ENCODE measurements at places on chromosomes 2 and 18.
A peak's percentile ranks its signal among the peaks of the same experiment; 100 is the strongest.

DNA sequence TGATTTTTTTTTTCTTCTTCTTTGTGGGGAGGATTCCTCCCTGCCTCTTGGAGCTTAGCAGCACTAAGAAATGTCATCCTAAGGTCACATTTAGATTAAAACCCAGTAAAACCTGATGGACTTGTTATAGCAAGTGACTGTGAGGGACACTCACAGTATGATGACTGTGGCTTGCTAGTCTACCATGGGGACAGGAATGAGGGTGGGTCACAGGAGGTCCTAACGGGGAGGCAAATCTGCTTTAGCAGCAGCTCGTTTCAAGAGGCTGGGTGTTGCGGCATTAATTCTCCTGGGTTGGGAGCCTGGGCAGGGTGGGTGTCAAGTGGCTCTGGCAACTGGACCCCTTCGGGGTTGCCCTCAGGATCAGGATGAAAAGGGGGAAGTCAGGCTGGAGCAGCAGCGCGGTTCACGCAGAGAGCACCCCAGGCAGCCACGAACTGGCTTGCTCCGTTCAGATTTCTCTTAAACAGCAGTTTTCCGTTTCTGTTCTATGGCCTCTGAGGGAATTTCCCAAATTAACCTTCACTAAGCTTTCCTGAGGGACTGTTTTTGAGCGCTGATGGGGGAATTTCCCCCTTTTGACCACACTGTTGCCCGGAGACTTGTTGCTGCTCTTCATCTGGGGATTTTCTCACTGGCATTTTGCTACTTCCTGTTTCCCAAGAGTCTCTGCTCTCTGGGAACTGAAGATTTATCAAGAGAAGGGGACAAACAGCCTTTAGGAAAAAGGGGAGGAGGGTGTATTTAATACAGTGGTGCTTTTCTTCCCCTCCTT, 59.8 kb upstream of the PELI1 start:
- DNase-seq = peak; percentile 57

DNA sequence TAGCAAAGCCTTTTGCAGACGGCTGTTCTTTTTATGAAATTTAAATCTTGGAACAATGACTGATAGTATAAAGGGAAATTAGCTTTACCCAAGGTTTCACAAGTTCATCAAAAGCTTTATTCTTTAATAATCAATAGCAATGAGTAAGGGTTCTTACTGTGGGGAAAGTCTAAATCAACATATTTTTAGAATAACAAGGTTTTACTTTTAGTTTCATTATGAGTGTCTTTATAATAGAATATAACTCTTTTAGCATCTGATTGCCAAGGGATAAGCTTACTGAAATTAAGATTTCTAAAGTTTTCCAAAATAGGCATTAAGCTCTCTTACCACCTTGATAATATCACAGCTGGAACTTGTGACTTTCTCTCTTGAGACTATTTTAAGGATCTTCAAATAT, 1489.7 kb downstream of the LRP1B start:
- no peak for DNase-seq

- DNase-seq = peak; percentile 89
Measured at GRCh38 chr2:85741833-85742455, 11.8 kb upstream of the ATOH8 start.

DNA sequence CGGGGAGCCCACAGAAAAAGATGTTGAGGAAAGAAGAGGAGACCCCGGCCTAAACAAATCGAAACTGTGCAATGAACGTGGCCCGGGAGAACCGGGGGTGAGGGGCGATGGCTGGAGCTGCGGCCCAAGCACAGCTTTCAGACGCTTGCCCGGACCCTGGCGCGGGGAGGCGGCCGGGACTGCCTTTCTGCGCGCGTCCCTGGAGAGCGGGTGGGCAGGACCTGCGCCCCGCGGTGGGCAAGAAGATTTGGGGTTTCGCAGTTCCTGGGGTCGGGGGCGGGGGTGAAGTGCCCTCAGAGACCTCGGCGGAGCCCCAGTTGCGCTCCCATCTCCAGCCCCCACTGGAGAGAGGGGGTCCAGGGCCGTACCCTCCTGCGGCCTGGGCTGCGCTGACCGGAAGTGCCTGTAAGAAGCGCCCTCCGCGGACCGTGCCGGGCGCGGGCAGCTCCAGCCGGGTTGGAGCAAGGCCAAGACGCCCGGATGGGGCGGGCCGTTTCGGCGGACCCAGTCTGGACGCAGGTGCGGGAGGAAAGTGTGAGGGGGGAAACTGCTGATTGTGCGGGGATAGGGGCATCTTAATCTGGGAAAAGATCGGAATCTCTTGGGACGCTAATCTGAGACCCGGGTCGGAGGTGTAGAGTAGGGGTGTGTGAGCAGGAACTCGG, 11.6 kb downstream of the EN1 start:
- DNase-seq = no peak

DNA sequence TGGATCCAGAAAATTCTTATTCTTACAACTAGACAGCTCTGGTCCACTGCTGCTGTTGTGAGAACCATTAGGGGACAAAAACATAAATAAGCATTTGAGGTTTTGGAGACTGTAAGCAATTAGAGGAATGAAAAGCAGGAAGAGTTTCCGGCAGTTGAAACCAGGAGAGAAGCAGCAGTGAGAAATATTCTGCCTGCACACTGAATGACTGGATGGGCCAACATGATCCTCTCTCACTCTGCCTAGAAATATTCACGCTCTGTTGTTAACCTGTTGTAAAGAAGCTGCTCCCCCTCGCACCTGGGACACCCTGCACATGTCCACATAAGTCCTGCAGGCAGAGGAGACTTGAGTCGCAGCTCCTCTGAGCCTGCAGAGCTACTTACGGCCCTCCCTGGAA, 60.4 kb upstream of the RNF152 start:
- no peak for DNase-seq

DNA sequence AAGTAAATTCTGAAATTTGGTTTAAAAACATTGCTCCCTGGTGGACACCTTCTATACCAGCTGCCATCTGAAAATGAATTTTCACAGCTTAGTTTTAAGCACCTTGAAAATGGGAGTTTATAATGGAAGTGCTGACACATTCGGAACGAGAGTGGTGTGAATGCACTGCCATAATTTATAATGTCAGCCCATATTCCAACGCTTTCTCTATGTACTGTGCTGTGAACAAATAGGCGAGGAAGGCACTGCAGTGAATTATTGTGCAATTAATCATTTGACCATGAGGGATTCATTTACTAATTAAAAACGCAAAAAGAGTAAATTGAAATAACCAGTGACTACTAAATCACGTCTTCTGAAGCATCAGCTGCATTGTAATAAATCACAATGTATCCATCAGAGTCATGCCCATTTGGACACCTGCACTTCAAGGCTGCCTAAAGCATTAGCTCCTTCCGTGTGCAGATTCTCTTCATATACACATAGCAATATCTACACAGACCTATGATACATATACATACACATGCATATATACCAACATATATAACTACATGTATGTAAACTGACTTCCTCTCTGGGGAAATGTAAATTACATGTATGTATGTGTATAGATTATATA, 699.8 kb downstream of the GALR1 start:
- no peak for DNase-seq

DNA sequence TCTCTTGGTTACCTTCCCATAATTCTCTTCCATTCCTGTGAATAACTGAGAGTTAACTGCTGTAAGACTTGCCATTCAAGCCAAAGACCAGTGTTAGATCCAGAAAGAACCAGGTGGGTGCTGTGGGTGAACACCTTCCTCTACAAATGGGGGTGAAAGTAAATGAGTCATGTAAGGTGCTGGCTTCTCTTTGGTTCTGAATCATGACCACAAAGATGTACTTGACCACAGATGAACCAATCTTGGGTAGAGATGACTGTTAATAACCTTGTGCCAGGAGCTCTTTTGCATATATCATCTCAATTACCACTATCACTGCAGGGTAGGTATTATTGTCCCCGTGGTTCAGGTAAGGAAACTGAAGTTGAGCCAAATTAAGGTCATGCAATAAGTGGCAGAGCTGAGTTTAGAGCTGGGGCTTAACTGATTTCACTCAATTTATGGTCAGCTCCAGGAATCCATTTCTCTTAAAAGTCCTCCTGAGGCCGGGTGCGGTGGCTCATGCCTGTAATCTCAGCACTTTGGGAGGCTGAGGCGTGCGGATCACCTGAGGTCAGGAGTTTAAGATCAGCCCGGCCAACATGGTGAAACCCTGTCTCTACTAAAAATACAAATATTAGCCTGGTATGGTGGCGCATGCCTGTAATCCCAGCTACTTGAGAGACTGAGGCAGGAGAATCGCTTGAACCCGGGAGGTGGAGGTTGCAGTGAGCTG, 244.9 kb upstream of the CXCR4 start:
- DNase-seq = no peak

- no peak for DNase-seq
Measured at GRCh38 chr2:149225446-149225845, 104.9 kb upstream of the LYPD6 start.

- no peak for DNase-seq
Measured at GRCh38 chr2:152542337-152542994, 174.8 kb downstream of the PRPF40A start.

DNA sequence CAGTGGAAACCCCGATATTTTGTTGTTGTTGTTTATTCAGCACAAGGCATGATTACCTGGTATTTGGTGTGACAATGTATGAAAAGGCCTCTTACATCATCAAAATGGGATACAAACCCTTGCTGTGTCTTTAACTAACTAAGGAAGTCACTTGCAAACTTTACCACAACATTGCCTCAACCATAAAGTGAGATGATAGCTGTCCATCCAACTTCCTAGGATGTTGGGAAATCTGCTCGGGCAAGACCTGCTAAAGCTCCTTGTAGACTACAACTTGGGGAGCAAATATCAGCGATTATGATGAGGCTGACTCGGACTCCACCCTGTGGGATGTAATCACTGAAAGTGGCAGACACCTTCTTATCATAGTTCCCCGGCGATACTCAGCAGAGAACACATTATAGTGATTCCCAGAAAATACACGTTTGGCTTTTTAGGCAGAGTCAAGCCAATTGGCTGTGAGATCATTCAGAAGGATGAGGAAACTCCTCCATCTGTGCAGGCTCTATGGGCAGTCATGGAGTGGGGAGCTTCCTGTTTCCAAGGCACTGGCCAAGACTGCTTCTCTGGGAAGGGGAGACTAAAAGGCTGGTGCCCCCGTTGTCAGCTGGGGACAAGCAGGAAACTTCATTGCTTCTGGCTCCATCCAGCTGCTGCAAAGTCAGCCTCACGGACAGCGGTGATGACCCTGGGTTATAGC, 289.0 kb downstream of the RNF144A start:
- no peak for DNase-seq

GRCh38 chr2:239087046-239087710, 239.3 kb downstream of the TWIST2 start:
- peak; percentile 44 for DNase-seq

DNA sequence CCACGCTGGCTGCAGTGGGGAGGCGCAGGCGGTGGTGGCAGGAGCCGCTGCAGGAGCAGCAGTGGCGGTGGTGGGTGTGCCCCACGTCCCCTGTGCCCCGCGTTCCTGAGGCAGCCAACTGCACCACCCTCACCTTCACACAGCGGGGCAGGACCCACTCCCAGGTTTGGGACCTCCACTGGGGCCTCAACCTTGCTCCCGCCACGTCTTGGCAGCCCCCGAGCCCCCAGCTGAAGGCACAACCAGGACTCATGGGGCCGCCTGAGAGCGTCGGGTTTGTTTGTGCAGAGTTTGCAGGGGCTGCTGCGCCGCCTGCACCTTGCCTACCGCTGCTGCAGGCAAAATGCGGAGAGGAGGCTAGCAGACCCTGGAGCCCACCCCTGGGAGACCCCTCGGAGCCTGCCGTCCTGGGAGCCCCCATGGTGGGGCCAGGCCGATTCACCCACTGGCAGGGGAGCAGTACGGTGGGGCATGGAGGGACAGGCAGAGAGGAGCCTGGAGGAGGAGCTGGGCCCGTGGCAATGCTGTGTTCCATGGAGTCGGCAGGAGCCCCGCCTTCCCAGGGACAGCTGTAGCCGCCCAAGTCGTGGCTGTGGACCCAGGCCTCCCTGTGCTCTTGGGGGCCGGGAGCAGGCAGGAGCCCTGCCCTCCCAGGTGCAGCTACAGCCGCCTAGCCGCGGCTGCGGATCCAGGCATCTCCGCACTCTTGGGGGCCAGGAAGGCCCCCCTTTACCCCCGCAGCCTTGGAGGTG, 14.7 kb upstream of the EML6 start:
- no peak for DNase-seq

GRCh38 chr2:206521612-206522011, 78.3 kb downstream of the ADAM23 start:
- DNase-seq = no peak

DNA sequence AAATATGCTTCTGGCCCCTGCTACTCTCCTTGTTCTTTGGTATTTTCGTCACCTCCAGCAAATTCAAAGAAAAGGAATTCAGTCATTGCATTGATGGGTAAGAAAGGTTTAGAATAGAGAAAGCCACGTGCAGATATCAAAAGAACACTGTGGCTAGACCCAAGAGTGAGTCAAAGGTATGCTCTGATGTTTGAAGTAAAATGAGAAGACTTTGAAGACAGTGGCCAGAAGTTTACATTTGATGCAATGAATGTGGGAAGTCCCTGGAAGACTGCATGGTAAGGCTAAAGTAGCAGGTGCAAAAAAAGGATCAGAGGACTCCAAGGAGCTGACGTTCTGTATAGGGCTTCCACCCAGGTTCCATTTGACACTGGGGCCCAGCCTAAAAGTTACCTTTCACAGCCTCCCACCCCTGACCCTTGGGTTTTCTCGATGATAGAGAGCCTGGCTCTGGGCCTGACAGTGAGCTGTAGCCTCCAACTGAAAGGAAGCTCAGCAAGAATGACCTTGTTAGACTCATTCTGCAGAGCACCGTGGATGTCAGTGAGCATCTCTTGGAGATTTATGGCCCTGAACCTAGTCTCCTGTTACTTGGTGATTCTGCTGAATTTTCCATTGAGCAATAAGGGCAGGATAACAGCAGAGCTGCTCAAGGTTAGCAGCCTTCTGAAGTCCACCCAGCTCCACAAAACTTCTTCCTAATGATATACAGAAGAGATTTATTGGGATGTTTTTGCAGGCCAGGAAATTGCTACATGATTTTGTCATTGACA, 223.7 kb upstream of the RBBP8 start:
- no peak for DNase-seq

DNA sequence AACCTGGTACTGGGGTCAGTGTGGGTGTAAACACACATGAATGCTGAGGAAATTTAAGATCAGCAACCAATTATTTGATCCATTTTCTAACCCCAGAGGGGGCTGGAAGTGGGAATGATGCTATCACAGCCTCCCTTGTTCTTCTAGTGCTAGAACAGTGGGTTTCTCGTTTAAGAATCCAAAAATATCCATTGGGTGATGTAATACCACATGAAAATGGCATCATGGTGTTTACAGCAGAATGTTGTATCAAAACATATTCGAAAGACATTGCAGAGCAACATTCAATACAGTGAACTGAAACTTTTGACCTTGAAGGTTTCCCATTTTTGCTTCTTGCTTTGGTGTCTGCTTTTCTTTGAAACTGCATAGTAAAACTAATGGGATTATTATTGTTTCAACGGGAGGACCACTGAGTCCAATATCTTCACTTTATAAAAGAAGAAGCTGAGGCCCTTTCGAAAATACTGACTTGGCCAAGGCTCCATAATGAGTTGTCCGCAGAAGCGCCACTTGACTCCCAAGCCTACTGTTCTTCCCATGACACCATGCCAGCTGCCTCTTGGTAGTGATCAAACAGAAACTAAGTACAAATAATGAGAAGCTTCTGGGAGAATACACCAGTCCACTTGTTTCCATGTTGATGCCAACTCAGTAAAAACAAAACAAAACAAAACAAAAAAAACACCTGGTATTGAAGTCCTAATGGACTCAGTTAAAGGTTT, 106.1 kb downstream of the COLEC12 start:
- no peak for DNase-seq

GRCh38 chr2:88099798-88100488, 27.9 kb downstream of the FABP1 start:
- DNase-seq = peak; percentile 9

All from EL (cell line).